Esophagus squamous epithelium (tissue), 5 donors: ENCODE measurements at places on chromosomes 7 and 10.

DNA sequence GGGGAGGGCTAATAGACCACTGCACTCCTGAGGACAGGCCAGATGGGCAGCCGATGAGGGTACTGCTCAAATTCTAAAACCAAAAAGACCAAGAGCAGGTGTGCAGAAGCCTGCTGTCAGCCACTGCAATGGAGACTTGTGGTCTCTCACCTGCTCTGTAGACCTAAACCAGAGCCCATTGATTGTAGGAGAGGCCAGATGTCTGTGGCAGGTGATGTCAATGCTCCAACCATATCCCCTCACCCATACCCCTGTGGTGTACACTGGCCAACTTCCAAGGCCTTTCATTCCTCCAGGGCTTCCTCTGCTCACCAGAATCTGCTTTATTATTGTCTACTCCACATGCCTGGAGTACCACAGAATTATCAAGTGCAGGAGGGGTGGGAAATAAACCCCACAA is 116.9 kb upstream of the CHST15 start:
- no peak for DNase-seq

DNA sequence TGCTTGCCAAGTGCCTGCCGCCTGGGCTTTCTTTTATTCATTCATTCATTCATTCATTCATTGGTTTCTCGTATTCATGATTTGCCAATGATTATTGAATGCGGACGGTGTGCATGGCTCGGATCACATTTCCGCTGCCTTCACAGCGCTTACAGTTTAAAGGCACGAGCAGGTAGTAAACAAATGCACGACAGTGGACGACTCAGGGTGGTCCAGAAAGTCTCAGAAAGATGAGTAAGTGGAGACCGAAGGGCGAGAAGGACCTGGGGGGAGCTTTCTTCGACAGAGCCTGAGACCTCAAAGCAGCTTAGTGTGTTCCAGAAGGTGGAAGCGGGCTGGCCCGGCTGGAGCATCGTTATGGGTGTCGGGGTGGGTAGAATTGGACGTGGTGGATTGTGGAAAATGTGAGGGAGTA is 506 bp downstream of the MCM10 start:
- DNase-seq: no peak

DNA sequence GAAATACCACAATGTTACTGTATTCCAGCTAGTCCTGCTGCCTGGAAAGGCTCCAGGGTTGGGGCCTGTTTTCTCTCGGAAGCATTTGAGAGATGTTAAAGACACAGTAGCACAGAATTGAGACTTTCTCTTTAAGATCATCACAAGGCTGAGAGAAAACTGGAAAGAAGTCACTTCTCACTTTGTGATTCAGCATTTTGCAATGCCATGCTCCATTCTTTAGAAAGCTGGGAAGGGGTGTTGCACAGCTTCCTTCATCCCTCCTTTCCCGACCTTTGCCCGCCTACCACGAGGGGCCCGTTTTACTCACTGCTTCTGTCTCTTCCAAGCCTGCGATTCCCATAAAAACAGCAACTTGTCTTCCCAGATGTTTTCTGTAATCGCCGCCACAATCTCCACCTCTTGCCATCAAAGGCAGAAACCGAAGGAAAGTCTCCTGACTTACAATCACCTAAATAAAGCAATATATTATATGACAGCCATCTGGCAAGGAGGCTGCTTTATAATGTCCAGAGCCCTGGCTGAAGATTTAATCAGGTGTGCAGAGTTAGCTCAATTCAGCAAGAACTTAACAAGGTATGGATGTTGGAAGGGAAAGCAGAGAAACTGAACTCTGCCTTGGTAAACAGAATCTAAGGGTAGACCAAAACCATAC is 18.9 kb downstream of the NOD1 start:
- no peak for DNase-seq

- DNase-seq: no peak
Observed at GRCh38 chr7:134651991-134652390, 5.3 kb downstream of the BPGM start.

DNA sequence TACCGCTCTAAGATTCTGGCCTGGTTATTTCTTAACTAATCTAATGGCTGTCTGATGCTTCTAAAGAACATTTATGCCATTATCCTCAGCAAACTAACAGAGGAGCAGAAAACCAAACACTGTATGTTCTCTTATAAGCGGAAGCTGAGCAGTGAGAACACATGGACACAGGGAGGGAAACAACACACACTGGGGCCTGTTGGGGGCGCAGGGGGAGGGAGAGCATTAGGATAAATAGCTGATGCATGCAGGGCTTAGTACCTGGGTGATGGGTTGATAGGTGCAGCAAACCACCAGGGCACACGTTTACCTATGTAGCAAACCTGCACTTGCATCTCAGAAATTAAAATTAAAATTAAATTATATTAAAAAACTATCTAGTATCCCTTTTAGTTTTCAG is 853.5 kb downstream of the GATA3 start:
- no peak for DNase-seq

DNA sequence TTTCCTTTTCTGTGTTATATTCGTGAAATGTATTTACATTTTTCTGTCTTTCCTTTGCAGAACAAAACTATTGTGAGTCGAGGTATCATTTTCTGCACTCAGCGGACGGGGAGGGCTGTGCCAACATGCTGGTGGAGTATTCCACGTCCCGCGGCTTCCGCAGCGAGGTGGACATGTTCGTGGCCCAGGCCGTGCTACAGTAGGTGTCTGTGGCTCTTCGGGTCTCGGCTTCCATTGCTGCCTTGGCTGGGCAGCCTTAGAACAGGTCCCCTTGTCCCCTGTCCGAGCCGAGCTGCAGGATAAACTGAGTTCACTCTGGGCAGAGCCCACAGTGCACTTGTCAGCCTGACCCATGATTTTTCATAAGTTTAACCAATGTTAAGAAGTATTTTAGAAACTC is 14.5 kb downstream of the GET4 start:
- no peak for DNase-seq

- DNase-seq: no peak
Observed at GRCh38 chr7:134605978-134606923, 40.4 kb upstream of the BPGM start.

DNA sequence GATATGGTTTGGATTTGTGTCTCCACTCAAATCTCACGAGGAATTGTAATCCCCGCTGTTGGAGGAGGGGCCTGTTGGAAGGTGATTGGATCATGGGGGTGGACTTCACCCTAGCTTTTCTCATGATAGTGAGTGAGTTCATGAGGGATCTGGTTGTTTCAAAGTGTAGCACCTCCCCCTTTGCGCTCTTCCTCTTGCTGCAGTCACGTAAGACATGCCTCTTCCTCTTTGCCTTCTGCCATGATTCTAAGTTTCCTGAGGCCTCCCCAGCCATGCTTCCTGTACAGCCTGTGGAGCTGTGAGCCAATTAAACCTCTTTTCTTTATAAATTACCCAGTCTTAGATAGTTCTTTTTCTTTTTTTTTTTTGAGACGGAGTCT is 17.1 kb downstream of the CDNF start:
- DNase-seq: no peak

GRCh38 chr10:79563426-79563825 is 3.2 kb upstream of the SFTPA2 start:
- no peak for DNase-seq
